ENCODE measurements at places on chromosomes 2 and 18. TPM values are rescaled to one million over a fixed set of nuclear protein-coding genes. Genes with fewer than 3 reads are reported as not detected.
A peak's percentile ranks its signal among the peaks of the same experiment; 100 is the strongest.

Gene CFC1
- not detected for total RNA-seq

DNA sequence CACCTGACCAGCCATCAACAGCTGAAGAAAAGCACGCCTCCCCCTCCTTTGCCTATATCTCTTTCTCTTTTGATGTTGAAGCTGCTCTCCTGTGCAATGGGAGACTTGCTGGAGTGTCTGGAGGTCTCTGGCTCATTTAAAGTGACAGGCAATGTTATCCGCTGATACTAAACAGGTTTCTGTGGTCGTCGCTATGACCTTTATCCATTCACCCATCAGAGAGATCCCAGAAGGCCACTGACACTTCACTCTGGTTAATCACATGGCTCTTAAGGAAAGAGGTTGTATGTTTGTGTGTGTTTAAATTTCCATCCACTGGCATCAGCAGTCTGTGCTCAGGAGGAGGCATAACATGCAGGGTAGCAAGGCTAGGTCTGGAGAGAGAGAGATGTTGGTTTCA is 277.3 kb downstream of the MTX2 start:
- no peaks in the 10 kb centered on the region for H3K36me3 ChIP-seq
- no peaks in the 10 kb centered on the region for H3K27me3 ChIP-seq
- H3K4me3 ChIP-seq = no peak overlapping the region
- DNase-seq = no peak
- H3K27ac ChIP-seq = no peak overlapping the region

DNA sequence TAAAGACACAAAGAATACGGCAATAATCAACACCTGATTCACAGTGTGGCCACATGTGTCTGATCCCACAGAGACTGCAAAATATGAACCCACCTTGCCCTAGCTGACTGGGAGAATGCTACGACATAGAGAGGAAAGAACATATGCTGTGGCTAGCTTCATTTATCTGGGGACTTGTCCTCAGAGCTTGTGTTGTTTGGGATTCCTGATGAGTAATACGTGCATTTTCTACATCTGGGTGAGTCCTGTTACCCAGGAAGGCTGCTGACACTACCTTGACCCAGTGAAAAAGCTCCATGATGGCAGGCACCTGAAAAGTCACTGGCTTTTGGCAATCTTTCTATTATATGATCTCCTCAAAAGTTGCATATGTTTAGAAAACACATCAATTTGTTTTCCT is 427.7 kb upstream of the LYPD1 start:
- no peak overlapping the region for H3K4me3 ChIP-seq
- H3K27me3 ChIP-seq = no peaks in the 10 kb centered on the region
- H3K27ac ChIP-seq = no peak overlapping the region
- no peaks in the 10 kb centered on the region for H3K36me3 ChIP-seq
- no peaks in the 10 kb centered on the region for H3K4me1 ChIP-seq

DNA sequence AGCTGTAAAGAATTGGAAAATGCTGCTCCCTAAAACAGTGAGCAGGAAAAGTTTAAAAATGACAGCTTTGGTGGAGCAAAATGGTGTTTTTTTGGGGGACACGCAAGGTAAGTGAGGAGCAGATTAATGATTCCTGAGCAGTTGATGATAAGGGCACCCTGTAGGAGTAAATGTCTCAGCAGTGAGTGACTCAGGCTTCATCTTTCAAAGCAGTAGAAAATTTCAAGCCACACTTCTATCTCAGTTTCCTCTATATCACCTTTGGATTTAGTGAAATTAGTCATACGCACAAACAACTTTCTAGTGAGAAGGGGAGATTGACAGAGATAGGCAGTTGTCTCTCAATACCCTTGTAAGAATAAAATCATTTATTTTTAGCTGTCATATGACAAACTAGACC is 709.0 kb upstream of the FAM98A start:
- no peak overlapping the region for H3K4me3 ChIP-seq
- no peaks in the 10 kb centered on the region for H3K36me3 ChIP-seq
- no peak for DNase-seq
- no peak overlapping the region for H3K27ac ChIP-seq
- no peaks in the 10 kb centered on the region for H3K4me1 ChIP-seq

GRCh38 chr18:9616049-9616448 is 1.7 kb upstream of the PPP4R1 start:
- peaks cover 3% of the 10 kb centered on the region for H3K4me1 ChIP-seq
- H3K27me3 ChIP-seq = no peaks in the 10 kb centered on the region
- H3K36me3 ChIP-seq = no peaks in the 10 kb centered on the region

DNA sequence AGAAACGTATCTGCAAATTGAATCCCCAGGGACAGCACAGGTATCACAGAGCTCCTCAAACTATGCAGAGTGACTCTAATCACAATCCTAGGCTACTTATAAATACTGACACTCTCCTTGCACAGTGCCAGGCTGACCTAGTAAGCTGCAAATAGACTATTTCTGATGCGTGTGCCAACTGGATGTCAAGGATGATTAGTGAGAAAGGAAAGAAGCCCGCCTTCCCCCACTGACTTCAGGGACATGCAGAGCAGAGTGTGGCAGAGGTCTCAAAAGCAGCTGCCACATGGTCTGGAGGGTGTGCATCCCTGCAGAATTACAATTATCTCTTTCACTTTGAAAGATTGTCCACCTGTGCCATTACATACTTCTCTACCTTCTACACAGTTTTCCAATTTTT is 235.6 kb downstream of the CPS1 start:
- H3K27ac ChIP-seq = no peak overlapping the region
- no peak for DNase-seq
- no peaks in the 10 kb centered on the region for H3K36me3 ChIP-seq
- no peak overlapping the region for H3K4me3 ChIP-seq
- H3K4me1 ChIP-seq = no peaks in the 10 kb centered on the region
- no peaks in the 10 kb centered on the region for H3K27me3 ChIP-seq

Gene TMEM37
- total RNA-seq = 17.4 TPM

GRCh38 chr18:28065031-28065792 is 111.7 kb downstream of the CDH2 start:
- no peaks in the 10 kb centered on the region for H3K36me3 ChIP-seq
- H3K4me3 ChIP-seq = no peak overlapping the region
- no peaks in the 10 kb centered on the region for H3K27me3 ChIP-seq
- no peak overlapping the region for H3K27ac ChIP-seq

DNA sequence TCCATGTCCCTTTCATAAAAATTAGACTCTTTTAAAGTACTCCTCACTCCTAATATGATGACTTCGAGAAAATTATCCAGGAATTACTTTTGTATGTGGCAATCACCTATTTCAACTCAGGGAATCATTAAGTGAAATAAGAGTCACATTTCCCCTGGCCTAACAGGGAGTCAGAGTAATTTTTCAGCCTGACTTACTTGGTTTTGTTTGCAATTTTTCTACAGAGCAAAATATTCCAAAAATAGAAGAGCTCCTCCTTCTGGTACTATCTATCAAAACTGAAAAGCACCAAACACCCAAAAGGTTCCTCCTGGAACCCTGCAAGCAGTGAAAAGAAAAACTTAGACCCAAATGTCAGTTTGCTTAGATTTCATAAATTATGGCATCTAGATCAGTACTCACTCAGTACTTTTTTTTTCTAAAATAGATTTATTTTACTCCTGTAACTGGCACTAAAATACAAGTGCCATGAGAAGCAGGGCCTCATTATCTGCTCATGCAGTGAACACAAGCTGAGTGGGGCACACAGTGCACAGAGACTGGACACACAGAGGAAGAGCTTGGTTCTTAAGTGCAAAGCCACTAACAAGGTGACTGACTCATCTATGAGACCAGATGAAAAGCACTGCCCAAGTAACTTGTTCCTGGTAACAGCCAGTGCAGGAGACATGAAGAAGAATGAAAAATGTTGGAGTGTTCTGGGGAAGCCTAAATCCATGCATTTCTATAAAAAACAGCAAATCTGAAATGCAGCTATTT is 28.7 kb downstream of the ACAA2 start:
- no peak for DNase-seq
- no peaks in the 10 kb centered on the region for H3K36me3 ChIP-seq
- no peak overlapping the region for H3K27ac ChIP-seq
- no peaks in the 10 kb centered on the region for H3K4me1 ChIP-seq
- no peaks in the 10 kb centered on the region for H3K27me3 ChIP-seq
- H3K4me3 ChIP-seq = no peak overlapping the region

GRCh38 chr2:28616396-28616999 is 120.6 kb downstream of the PLB1 start:
- H3K4me1 ChIP-seq = peaks cover 7% of the 10 kb centered on the region
- no peaks in the 10 kb centered on the region for H3K27me3 ChIP-seq
- no peak overlapping the region for H3K27ac ChIP-seq
- DNase-seq = no peak

DNA sequence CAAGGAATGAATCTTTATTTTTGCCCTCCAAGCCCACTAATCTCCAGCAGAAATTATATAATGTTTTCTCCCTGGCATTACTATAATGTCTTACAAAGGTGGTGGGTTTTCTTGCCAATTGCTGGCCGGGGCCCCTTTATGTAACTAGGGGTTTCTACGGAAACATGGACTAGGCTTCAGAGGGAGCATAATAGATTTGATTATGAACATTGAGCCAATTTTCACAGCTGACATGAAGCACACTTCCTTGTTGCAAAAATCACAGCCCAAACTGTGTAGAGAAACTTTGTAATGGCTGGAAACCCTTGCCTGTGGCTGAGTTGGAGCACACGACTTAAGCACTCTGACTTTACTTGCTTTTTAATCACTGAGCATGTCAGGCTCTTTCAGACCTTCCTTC is 3.8 kb upstream of the CYRIA start:
- H3K27me3 ChIP-seq = no peaks in the 10 kb centered on the region
- DNase-seq = no peak
- H3K4me3 ChIP-seq = no peak overlapping the region

DNA sequence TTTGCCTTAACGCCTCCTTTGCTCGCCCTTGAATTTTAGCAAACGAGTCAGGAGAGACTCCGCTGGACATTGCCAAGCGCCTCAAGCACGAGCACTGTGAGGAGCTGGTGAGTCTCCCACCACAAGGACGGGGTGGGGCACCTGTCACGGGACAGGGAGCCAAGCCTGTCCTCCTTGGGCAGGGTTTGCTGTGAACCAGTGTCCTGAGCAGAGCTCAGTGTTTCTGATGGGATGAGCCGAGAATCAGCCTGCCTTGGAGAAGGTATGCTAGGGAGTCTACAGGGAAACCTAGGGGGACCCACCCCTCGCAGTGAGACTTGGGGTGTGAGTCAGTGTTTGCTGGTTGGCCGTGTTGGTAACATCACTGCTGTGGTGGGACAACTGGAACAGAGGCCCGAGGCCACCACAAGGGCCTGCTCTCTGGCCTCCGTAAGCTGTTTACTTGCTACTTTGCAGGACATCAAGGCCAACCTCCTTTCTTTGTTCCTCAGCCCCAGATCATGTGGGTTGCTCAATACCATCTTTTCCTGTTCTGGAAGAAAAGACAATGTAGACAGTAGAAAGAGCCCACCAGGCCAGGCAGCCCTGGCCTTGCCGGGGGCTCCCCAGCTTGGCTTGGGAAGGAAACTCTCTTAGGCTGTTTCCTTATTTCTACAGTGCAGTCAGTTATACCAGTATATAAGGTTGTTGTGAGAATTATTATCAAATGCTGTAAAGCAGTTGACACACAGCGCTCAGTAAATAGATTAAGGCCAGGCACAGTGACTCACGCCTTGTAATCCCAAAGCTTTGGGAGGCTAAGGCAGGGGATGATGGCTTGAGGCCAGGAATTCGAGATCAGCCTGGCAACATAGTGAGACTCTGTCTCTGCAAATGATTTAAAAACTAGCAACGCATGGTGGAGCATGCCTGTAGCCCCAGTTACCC is 42.4 kb downstream of the ITGB1BP1 start:
- no peak for DNase-seq
- no peak overlapping the region for H3K27ac ChIP-seq
- no peak overlapping the region for H3K4me3 ChIP-seq

GRCh38 chr2:119170504-119170903 is 12.0 kb upstream of the C1QL2 start:
- no peaks in the 10 kb centered on the region for H3K4me1 ChIP-seq
- no peaks in the 10 kb centered on the region for H3K27me3 ChIP-seq
- no peak overlapping the region for H3K27ac ChIP-seq
- no peaks in the 10 kb centered on the region for H3K36me3 ChIP-seq

- H3K27ac ChIP-seq = no peak overlapping the region
- H3K27me3 ChIP-seq = no peaks in the 10 kb centered on the region
- DNase-seq = no peak
- no peaks in the 10 kb centered on the region for H3K4me1 ChIP-seq
- no peaks in the 10 kb centered on the region for H3K36me3 ChIP-seq
- no peak overlapping the region for H3K4me3 ChIP-seq
Measured at GRCh38 chr18:61001138-61001537, 332.1 kb upstream of the CDH20 start.

GRCh38 chr2:46447649-46448048 is 31.7 kb upstream of the TMEM247 start:
- H3K27me3 ChIP-seq = no peaks in the 10 kb centered on the region
- no peak for DNase-seq
- no peaks in the 10 kb centered on the region for H3K4me1 ChIP-seq
- no peak overlapping the region for H3K27ac ChIP-seq
- H3K4me3 ChIP-seq = no peak overlapping the region
- H3K36me3 ChIP-seq = no peaks in the 10 kb centered on the region

Gene UGT1A7
- not detected for total RNA-seq

Gene GKN1
- not detected for total RNA-seq

GRCh38 chr2:172606285-172606684 is 50.4 kb downstream of the PDK1 start:
- H3K4me3 ChIP-seq = no peak overlapping the region
- H3K27me3 ChIP-seq = no peaks in the 10 kb centered on the region
- H3K4me1 ChIP-seq = no peaks in the 10 kb centered on the region
- no peaks in the 10 kb centered on the region for H3K36me3 ChIP-seq
- H3K27ac ChIP-seq = no peak overlapping the region

- H3K4me1 ChIP-seq = no peaks in the 10 kb centered on the region
- H3K36me3 ChIP-seq = no peaks in the 10 kb centered on the region
- DNase-seq = no peak
- H3K27me3 ChIP-seq = no peaks in the 10 kb centered on the region
Measured at GRCh38 chr2:131152074-131152473, 46.9 kb downstream of the PLEKHB2 start.

DNA sequence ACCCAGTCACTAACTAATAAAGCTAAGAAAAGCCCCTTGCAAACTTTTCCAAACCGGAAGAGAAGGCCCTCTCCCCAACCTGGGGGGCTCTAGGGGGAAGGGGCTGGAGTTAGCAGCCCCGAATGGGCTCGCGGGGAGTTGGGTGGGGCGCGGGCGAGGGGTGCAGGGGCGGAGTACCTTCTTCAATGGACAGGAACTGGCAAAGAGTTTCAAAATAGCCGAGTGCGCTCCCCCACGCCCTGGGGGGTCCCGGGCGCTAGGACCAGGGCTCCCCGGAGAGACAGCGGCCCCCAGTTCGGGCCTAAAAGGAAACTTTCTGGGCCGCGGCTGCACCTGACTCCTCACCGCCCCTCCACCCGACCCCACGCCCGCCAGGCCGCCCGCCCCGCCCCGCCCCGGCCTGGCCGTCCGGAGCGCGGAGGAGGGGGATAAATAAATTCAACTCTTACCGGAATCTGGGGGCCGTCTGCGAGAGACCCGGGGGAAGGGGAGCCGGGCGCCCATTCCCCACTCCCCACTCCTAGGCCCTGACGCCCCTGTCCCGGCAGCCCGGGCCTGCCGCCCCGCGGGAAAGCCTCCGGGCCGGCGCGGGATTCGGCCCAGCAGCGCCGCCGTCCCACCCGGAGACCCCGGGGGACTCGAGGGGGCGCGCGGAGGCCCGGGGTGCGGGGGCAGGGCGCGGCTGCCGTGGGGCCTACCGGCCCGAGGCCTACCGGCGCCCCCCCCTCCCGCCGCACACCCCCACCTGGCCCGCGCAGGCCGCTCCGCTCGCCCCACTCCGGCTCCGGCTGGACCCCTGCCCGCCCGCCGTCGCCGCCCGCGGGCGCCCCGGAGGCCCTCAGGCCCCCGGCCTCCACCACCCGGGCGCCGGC is 868 bp downstream of the INO80D start:
- peak overlapping the region; percentile 52 for H3K4me3 ChIP-seq
- H3K27ac ChIP-seq = peak overlapping the region; percentile 100
- no peaks in the 10 kb centered on the region for H3K27me3 ChIP-seq
- H3K4me1 ChIP-seq = peaks cover 2% of the 10 kb centered on the region
- peak; percentile 50 for DNase-seq

All from ovary (tissue), 10 donors.